ENCODE measurements at places on chromosomes 2 and 18.

DNA sequence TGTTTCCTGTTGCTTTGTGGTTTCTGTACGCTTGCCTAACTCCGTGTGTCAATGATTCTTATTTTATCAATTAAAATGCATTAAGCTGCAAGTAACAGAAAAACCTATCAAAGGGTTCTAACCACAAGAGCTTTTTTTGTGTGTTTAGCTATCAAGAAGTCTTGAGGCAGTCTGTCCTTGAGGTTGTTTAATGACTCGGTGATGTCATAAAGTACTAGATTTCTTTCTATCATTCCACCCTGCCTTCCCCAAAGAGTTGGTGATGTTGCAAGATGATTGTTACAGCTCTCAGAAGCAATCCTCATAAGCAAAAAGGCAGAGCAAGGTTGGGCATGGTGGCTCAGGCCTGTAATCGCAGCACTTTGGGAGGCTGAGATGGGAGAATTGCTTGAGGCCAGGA, 51.9 kb upstream of the SPTBN1 start:
- peak; percentile 64 for DNase-seq

DNA sequence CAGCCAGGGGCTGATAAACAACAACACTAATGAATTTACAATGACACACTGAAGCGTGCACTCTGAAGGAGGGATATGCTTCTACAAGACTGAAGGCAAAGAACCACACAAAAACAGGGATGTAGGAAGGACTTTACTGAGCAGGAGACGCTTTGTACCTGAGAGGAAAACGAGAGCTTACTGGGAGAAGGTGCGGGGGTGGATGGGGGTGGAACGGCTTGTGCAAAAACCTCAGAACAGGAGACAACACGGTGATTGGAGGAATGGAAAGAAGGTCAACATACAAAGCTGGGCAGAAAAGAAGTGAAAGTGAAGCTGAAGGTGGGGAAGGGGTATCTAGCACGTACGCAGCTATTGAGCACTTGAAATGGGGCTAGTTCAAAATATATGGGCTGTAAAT, 93.1 kb downstream of the SLC8A1 start:
- DNase-seq: no peak

DNA sequence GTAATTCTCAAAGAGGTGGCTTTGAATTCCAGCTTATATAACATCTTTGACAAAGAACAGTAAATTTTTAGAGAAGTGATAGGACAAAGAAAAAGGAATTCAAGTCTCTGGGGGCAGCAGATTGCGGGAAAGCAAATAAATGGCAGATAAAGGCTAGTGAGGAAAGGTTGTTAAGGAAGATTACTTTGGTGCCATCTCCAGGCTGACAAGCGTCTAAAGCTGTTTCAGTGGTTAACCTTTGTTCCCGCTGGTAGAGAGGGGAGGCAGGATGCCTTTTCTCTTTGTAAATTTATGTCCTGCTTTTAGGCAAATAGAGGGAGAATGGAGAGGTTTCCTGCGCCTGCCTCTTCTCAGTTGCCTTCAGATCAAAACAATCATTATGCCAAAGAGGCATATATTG, 431.2 kb upstream of the CHST9 start:
- DNase-seq: no peak

- no peak for DNase-seq
Observed at GRCh38 chr2:95001701-95002100, 23.8 kb upstream of the MAL start.

DNA sequence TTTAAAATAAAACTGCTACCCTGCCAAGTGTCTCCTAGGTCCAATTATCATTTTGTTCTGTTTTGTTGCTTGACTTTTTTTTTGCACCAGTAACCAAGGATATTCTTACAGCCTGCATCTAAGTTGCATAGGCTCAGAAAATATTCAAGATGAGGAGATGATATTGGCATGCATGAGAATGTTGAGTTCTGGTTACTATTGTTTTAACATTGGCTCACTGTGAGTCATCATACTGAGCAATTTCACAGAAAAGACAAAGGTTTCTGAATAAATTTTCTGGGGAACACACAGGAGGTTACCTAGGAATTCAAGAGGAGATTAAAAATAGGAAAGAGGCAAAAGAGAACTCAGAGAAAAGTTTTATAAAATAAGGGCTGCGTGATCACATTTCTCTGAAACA, 84.8 kb upstream of the POU3F3 start:
- DNase-seq: no peak

- DNase-seq: peak; percentile 72
Observed at GRCh38 chr2:135797497-135798274, 39.3 kb downstream of the LCT start.

GRCh38 chr2:29881089-29881730, 40.2 kb downstream of the ALK start:
- no peak for DNase-seq

All from common myeloid progenitor, CD34-positive (primary cell).